Activated CD8-positive, alpha-beta T cell treated with anti-CD3 and anti-CD28 coated beads, Interleukin-2, amount 10 ng/mL, durations not matched to agents 7 days and 5 days (primary cell): ENCODE measurements at places on chromosomes 16 and 17.
A peak's percentile ranks its signal among the peaks of the same experiment; 100 is the strongest.

DNA sequence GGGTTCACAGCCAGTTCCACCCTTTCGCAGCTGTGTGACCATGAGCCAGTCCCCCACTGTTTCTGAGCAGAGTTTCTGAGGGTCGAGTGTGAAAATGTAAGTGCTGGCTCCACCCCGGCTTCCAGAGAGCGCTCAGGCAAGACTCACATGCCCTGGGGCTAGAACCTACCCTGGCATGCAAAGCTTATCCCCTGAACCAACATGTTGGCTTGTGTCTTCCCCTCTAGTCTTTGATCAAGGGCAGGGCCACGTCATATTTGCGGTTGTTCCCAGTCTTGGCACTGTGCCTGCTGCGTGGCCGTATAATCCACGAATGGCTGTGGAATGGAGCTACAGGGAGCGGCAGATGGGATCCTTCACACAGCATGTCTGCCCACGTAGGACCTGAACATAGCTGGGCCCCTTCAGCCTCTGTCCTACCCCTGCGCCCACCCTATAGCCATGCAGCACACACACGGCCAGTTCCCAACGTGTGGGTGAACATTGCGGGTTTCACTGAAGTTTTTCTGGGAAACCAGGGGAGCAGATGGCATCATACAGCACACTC is 84.8 kb downstream of the MRM1 start:
- no peak for DNase-seq

DNA sequence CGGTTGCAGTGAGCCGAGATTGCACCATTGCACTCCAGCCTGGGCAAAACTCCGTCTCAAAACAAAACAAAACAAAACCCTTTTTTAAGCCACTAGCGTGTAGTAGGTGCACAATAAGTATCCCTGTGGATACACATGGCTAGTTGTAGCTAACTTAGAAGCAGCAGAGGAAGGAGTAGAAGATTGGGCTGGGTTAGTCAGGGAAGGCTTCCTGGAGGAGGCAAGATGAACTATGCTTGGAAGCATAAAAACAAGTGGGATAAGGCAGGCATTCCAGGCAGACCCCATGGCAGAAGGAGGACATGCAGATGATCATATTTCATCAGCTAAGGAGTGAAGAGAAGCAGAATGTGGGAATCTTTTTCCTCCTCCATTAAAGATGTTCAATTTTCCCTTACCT is 83.4 kb downstream of the IRX5 start:
- DNase-seq: no peak

DNA sequence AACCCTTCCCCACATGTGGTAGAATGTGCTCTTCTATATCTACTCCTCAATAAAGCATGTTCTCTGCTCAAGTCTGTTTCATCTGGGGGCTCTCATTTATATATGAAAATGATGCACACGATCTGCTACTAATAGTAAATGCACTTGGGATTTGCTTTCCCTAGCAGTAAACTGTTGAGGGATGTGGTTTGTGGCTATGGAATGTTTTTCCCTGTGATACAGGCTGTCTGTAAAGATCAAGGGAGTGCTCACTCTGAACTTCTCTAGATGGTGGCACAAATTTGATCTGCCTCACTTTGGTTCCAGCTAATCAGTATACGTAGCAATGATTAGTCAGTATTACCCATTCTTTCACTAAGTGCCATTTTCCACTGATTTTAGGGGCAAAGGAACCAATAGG is 18.8 kb downstream of the TAC4 start:
- no peak for DNase-seq

DNA sequence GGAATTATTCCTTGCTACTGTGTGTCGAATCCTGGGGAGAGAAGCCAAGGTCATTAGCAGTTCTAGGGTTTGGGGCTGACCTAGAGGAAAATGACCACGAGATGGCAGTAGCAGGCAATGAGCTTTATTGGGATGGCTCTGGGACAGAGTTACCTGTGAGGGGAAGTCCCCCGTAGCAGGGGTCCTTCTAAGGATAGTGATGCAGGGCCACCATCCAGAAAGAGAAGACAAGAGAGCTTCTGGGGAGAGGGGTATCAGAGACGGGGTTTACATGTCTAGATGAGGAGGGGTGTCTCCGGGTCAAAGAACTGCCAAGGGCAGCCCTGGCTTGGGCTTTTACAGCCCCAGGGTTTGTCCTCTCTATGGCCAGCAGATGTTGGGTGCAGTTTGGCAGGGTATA is 6.4 kb upstream of the GGT6 start:
- DNase-seq: peak; percentile 64

DNA sequence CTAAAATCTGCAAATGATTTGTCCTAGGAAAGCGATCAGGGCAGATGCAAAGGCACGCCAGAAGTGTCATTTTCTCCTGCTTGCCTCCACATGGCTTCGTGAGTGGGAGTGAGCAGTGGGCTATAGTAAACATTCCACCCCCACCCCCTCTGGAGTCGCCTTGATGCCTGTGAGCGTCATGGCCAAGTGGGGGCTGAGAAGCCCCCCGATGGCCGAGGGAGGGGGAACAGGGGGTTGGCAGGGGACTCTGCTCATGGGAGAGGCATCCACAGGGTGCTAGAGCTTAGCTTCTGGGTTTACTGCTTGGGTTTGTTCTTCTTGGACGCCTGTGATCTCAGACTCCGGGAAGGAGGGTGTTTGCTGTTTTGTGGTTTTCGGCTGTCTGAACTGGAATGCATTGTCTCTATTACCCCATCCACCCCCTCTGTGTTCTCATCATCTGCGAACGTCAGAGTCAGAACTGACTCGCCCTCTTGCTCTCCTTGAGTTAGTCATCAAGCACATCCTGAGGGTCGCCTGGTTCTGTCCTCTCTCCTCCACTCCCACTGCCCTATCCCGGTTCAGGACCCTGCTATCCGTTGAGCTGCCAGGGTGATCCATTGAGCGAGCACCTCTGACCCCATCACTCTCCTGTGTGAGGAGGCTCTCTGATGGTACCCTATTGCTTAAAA is 15.4 kb downstream of the TNS4 start:
- no peak for DNase-seq

DNA sequence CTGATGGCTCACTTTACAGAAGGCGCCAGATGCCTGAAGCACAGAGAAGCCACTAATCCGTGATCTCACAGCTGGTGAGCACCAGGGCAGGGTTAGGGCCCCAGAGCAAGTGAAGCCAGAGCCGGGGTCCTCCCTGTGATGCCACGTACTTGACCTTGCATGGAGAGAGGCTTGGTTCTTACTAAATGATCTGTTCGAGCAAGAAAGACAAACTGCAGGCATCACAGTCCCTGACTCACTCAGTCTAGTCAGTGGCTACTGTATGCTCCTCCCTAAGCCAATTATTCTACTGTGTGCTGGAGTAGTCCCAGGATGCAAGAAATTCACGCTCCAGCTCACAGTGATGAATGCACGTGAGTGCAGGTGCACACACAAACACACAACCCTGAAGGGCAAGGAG is 55.4 kb downstream of the SDK2 start:
- no peak for DNase-seq

DNA sequence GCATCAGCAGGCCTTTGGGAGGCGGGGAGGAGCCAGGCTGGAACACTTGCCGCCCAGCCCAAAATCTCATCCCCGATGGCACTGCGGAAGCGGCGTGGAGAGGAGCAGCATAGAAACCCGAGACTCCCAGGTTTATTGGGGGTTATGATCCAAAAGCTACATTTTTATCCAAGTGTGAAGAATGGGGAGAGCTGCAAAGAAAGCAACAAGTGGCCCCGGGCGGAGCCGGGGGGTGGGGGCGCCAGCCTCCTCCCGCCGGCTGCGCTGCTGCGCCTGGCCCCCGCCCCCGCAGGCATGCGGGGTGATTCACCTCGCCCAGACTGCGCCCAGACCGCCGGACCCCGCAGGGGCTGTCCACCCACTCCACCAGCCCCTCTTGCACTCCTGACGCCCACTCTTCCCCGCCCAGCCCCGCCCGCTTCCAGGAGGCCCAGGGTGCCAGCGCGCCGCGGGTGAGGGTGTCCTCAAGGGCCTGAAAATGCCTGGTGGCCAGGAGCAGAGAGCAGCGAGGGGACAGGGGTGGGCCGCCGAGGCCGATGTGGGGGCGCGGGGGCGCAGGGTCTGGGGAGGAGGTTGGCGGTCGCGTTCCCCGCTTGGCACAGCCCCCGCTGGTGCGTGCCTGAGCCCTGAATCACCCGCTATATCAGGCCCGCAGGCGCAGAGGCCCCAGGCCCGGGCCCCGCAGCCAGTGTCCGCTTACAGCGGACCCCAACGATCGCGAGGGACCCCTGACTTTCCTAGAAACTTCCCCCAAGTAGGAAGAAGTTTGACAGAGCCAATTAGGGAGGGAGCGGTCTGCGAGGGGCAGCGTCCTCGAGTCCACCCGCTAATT is 1.3 kb downstream of the CAVIN1 start:
- no peak for DNase-seq

DNA sequence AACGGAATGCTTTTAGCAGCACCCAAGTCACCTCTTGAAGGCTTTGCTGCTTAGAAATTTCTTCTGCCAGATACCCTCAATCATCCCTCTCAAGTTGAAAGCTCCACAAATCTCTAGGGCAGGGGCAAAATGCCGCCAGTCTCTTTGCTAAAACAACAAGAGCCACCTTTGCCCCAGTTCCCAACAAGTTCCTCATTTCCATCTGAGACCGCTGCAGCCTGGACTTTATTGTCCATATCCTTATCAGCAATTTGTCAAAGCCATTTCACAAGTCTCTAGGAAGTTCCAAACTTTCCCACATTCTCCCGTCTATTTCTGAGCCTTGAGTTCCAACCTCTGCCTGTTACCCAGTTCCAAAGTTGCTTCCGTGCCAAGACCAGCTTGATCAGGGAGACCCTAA is 27.4 kb downstream of the TMC6 start:
- DNase-seq: no peak

GRCh38 chr17:43814026-43814425 is 18.9 kb downstream of the MPP3 start:
- no peak for DNase-seq

- no peak for DNase-seq
Observed at GRCh38 chr17:14261406-14261805, 24.7 kb upstream of the CDRT15 start.

- DNase-seq: no peak
Observed at GRCh38 chr16:17160285-17160853, 310.4 kb downstream of the XYLT1 start.

- no peak for DNase-seq
Observed at GRCh38 chr16:75805946-75806345, 79.7 kb upstream of the CPHXL start.

DNA sequence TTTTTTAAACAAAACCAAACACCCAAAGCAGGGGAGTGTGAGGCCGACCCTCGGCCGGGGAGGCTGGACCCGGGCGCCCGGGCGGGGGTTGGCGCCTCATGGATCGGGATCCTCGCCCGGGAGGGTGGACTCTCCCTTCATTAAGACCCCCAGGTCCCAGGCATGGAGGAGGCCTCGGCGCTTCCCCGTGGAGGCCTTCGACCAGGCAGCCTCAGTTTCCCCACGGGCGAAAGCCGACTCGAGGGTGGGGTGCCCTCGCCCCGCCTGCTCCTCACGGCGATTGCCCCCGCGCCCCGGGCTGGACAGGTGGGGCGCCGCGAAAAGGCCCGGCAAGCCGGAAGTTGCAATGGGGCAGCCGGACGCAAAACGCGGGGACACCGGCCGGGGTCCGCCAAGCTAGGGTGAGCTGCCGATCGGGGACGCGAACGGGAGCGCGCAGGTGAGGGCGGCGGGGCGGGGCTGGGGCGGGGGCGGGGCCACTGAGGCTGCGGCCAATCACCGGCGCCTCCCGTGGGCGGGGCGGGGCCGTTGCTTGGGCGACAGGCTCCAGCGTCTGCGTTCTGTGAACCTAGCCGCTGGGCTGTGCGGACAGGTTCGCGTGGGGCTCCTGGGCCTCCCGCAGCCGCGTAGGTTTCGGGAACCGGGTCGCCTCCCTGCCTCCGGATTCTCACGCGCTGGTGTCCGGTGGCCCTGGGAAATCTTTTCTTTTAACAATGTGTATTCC is 6.0 kb upstream of the ZNF205 start:
- peak; percentile 94 for DNase-seq

- DNase-seq: no peak
Observed at GRCh38 chr17:72128039-72128438, 7.2 kb downstream of the SOX9 start.

DNA sequence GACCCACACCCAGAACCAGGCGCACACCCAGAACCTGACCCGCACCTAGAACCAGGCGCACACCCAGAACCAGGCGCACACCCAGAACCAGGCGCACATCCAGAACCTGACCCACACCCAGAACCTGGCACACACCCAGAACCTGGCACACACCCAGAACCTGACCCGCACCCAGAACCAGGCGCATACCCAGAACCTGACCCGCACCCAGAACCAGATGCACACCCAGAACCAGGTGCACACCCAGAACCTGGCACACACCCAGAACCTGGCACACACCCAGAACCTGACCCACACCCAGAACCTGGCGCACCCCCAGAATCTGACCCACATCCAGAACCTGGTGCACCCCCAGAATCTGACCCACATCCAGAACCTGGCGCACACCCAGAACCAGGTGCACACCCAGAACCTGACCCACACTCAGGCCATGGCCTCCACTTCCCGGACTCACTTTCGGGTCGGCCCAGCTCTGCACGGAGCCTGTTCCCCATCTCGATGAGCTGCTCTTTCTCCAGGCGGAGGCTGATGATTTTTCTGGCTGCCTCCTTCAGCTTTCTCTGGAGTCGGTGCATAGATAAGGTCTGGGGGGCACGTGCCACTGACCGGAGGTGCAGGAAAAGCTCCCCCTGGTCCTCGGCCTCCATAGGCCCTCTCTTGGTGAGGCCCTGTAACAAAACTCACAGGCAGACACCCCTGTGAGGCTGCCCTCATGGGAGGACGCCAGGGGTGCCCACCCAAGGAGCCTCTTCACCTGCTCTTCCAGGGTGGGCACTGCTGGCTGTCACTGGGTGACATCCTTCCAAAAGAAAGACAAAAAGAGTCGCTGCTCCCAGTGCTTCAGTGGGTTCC is 53.3 kb upstream of the FASN start:
- no peak for DNase-seq

DNA sequence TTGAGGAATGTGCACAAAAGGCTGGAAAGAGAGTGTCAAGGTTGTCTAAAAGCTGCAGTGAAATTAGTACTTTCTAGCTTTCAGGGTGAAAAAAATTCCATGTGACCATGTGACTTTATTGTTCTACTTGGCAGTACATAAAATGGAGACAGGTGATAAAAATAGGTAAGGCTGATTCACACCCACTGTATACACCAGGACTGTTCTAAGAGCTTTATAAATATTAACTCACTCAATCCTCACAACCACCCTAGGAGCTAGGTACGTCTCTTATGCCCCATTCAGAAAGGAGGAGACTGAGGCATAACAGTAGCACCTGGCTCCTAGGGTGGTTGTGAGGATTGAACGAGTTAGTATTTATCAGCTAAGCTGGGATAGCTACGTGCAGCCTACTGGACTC is 28.2 kb upstream of the DNAH17 start:
- no peak for DNase-seq
